ENCODE measurements at places on chromosomes 7 and 10.

- DNase-seq: no peak
Observed at GRCh38 chr10:92999191-92999590, 61.4 kb upstream of the CYP26C1 start.

DNA sequence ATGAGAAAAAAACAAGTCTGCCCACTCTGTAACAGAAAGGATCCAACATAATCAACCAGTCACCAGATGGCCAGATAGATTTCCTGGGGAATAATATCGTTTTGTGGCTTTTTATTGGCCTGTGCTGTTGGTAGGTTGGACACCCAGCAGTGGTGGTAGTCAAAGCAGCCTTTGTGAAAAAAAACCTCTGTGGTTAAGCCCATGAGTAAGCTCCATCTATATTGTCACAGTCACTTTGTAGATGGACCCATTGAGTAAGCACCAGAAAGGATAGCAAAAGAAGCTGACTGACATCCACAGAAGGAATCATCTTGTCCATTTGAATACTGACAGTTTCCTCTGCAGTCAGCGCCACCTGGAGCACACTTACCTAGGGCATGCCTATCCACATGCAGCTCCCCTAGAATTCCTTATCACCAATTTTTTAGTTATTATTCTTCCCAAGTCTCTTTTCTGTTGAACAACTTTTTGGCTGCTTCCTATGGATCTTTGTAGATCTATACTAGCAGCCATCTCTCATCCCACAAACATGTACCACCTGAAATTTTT lies 96.9 kb downstream of the IQUB start:
- peak; percentile 12 for DNase-seq

DNA sequence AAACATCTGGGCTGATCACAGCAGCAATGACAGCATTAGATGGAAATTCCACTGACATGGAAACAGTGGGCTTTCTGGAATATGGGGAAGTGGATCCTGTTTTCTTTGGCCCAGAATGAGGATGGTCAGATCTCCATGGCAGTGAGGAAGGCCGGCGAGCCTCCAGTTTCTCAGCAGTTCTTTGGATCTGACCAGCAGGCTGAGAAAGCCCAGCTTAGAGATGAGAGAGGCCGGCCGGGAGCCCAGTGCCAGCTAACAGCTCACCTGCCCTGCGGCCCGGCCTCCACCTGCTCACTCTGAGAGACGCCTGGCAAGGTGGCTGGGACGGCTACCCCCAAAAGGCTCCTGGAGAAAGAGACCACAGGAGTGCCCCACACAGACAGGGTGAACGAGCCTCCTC lies 24.2 kb downstream of the GPER1 start:
- no peak for DNase-seq

DNA sequence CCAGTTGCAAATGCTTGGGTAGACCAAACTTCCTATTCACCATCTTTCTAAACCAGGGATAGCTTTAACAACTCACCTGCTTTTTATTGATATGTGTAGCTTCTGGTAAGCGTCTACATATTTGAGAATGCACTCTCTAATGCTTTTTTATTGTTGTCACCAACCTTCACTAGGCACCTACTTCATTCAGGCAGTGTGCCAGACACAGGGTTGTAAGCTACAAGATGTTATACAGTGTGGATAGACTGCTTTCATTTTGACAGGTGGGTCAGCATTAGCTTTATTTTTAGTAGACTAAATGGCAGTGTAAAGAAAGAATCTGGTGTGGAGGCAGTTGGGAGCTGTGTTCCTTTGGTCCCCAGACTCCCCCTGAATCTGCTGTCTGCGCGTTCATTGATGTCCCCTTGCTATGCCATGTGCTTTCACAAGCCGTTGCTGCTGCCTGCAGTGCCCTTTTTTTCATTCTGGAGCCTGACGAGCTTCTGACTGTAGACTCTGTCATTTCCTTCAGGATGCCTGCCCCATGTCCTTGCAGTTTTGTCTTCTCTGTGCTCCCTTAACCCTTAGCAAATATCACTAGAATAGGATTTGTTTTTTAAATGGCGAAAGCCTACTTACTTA lies 32.1 kb downstream of the NRF1 start:
- DNase-seq: no peak

GRCh38 chr7:115037128-115037802 lies 115.4 kb downstream of the MDFIC start:
- no peak for DNase-seq

GRCh38 chr10:15084502-15084922 lies 4.1 kb downstream of the ACBD7 start:
- no peak for DNase-seq

GRCh38 chr7:5428478-5429252 lies 5.0 kb upstream of the TNRC18 start:
- peak; percentile 95 for DNase-seq

GRCh38 chr10:15571575-15571974 lies 148.1 kb downstream of the ITGA8 start:
- DNase-seq: no peak

- peak; percentile 50 for DNase-seq
Observed at GRCh38 chr10:79128923-79129305, 60.1 kb downstream of the ZMIZ1 start.

DNA sequence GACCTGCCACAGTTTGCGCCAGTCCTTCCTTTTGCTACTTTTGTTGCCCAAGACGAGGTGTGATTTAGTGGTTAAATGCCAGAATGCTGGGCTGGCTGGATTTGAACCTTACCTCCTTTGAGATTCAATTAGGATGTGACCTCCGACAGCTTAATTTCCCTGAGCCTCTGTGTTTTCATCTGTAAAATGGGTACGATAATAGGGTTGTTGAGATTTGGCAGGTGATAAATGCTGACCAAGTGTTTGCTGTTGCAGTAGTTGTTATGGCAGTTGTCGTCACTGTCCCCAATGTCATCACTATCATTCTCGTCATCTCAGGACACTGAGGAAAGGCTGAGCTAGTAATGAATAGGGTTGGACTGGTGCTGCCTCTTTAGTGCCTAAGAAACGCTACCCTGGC lies 61.1 kb downstream of the GRK5 start:
- no peak for DNase-seq

DNA sequence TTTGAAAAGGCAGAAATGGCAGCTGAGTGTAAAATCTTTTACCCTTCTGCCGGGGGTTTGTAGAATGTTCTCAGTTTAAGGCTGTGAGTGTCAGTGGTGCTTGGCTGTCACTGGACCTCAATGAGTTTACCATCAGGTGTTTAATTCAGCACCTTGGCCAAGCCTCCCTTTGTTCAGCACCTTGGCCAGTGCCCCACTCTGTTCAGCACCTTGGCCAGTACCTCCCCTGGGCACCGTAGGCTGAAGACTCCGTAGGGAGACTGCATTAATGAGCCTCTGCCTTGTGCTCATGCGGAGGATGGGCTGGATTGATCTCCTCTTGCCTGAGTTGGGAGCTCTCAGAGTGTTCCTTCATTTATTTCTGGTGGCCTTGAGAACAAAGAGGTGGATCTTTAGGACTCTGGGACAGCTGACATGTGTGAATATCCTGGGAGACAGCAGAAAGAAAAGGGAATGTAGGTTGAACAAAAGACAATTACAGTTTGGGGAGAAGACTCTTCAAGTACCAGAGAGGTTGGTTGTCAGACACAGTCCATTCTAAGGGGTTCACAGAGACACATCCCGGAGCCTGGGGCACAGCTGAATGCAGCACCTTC lies 1.6 kb downstream of the FAM24A start:
- peak; percentile 67 for DNase-seq

DNA sequence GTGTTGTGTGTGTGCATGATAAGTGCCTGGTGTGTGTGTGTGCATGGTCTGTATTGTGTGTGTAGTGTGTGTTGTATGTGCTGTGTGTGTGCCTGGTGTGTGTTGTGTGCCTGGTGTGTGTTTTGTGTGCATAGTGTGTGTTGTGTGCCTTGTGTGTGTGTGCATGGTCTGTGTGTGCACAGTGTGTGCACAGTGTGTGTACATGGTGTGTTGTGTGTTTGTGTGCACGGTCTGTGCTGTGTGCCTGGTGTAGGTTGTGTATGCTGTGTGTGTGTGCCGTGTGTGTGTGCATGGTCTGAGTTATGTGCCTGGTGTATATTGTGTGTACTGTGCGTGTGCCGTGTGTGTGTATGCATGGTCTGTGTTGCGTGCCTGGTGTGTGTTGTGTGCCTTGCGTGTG lies 403.0 kb upstream of the RNF32 start:
- no peak for DNase-seq

DNA sequence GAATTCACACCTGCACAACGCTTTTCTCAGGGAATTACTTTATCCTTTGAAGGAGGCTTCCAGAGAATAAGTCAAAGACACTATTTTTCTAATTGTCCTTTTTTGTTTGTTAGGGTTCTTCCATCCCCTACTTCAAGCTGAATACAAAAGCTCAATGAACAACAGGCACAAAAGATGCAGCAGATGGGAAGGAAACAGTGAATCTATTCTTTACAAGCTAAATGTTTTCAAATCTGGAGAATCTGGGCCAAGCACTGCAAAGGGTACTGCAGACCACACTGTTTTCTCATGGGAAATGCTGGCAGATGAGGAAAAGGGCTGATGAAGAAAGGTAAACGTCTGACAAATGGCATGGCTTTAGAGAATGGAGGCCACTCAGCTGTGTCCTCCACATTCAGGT lies 18.5 kb downstream of the LIPA start:
- DNase-seq: no peak

DNA sequence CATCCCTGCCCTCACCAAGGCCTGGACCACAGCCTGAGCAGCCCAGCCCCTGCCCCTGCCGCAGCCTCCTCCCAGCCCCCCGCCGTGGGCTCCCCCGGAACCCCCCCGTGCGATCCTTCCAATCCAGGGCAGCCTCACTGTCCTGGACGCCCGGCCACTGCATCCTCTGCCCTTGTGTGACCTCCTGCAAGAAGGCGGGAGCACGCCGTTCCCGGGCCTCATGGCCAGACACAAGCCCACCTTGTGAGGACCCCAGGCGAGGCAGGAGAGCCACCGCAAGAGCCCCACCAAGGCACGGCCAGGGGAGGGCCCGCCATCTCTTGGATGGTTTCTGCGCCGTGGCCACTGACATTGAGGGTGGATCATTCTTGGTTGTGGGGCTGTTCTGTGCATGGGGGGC lies 7.8 kb upstream of the LFNG start:
- no peak for DNase-seq

DNA sequence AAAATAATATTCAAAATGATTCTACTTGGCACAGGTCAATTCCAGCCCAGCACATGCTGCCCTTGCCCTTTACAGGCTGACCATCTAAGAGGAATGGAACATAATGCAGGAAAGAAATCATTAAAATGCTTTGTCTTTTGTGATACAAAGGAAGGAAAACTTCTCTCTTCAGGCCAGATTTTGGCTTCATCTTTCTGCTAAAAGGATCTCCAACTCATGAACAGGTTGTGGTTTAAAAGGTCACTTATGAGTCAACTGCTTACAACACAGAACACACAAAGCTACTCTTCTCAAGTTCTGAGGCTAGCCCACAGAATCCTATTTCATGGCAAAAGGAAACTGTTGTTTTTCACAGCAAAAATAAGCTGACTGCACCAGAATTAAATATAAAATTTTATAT lies 197.1 kb downstream of the DOCK4 start:
- peak; percentile 52 for DNase-seq

DNA sequence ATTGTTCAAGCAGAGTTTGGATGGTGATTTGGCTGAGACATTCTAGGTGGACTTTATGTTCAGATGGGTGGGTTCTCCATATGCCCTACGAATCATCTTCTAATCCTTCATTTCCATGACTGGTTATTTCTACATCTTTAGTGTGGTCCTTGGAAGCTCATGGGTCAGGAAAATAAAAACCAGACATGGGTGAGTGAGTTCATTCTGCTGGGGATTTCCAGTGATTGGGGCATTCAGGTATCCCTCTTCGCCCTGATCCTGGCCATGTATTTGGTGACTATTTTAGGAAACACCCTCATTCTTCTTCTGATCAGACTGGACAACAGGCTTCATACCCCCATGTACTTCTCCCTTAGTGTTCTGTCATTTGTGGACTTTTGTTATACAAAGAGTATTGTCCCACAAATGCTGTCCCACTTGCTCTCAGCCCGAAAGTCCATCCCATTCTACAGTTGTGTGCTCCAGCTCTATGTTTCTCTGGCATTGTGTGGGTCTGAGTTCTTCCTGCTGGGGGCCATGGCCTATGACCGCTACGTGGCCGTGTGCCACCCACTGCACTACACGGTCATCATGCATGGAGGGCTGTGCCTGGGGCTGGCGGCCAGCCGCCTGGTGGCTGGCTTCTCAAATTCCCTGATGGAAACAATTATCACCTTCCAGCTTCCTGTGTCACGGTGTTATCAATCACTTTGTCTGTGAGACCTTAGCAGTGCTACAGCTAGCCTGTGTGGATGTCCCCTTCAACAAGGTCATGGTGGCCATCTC lies 19.2 kb upstream of the OR6B1 start:
- DNase-seq: no peak

- no peak for DNase-seq
Observed at GRCh38 chr7:50431722-50432305, 18.3 kb downstream of the FIGNL1 start.

DNA sequence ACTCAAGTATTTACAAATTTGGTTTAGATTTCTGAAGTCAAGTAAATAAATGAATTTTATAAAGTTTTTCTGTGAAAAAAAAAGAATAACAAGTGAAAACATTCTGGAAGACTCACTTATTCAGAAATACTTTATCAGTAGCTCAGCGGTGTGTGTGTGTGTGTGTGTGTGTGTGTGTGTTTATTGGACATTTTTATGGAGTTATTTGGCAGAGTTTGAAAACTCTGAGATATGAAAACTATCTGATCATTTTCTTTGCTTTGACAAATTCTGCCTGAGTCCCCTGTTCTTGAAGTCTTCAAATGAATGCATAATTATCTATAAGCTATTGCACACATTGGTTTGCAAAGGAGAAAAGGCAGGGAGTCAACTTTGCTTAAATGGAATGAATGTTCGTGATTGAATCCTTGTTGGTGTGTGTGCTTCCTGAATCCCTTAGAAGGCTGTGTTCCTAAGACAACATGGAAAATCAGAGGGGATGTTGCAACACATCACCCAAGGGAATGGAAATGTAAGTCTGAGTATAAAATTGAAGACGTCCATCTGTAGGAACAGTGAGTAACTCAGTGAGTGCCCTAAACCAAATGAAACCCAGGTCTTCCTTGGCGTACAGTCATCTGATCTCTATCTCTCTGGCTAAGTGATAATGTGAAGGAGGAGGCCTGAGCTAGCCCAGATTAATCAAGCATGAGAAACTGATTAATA lies 160.9 kb downstream of the REEP3 start:
- DNase-seq: no peak

GRCh38 chr10:31584876-31585275 lies 265.9 kb downstream of the ZEB1 start:
- no peak for DNase-seq

GRCh38 chr10:117942226-117942625 lies 104.5 kb downstream of the RAB11FIP2 start:
- no peak for DNase-seq

All from NB4 (cell line).